Stimulated activated CD8-positive, alpha-beta memory T cell treated with anti-CD3 and anti-CD28 coated beads, Interleukin-2, amount 100 ng/mL, for 48 hours (primary cell): ENCODE measurements at places on chromosomes 4 and X.

DNA sequence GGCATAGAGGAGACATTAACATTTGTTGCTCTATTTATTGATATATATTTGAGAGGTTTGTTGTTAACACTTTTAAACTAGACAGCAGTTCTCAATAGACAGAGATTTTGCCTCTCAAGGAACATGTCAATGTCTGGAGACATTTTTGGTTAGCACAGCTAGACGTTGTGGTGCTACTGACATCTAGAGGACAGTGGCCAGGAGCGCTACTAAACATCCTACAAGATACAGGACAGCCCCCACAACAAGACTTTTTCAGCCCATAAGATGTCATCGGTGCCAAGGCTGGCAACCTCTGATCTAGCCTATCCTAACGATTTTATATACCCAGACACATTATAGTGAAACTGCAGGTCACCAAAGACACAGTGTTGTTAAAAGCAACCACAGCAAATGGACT lies 18.4 kb upstream of the CTSO start:
- DNase-seq: no peak

- DNase-seq: no peak
Observed at GRCh38 chr4:183287677-183288076, 32.4 kb downstream of the CLDN22 start.

DNA sequence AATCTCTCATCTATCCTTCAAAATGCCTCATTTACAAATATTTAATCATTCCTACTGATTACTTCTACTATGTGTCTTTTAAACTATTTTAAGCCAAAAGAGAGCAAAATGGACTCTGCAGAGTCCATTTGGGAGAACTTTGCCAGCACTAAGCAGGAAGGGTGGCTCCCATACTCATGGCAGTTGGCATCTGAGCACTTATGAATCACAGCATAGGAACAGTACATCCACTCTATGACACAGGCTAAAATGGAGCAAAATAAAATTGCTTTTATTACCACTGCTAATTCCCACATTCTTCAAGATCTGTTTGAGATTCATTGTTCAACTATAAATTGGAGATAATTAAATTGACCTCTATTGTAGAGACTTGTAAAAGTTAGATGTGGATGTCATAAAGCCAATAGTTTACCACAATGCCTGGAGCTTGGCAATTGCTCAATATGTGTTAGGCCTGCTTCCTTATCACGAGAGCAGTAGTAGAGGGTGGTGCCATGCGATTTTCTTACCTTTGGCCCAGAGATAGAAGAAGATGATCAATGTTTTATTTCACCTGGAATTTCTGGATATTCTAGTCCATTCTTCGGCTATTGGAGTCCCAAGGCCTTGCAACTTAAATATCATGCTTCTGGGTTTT lies 19.1 kb downstream of the HPGD start:
- DNase-seq: no peak

- no peak for DNase-seq
Observed at GRCh38 chr4:143186649-143187048, 1.9 kb downstream of the USP38 start.

DNA sequence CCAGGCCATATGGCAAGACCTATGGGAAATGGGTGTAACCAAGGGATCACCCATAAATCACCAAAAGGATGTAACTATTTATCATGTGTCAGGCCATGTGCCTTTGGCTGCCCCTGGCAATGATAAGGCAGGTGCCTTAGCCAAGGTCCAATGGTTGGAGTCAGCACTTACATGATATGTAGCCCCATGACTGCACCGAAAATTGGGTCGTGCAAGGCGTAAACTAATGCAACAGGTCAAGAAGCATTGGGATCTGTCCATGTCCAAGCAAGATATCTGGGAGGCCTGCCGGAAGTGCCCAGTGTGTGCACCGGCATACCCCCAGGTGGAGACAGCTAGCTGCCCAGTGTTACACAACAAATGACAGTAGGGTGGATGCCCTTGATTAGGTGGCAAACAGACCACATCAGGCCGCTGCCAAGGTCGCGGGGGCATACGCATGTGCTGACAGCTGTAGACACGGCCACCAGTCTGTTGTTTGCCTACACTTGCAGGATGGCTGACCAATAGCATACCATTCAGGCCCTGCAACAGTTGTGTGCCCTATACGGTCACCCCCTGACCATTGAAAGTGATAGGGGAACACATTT lies 698.2 kb upstream of the AGA start:
- DNase-seq: no peak
